ENCODE measurements at places on chromosomes 4 and X. TPM values are rescaled to one million over a fixed set of nuclear protein-coding genes. Genes with fewer than 3 reads are reported as not detected.

ASB9 gene
- total RNA-seq, result 4.4 TPM

GRCh38 chr4:80409809-80410208 is 74.3 kb downstream of the CFAP299 start:
- H3K36me3 ChIP-seq, result no peaks in the 10 kb centered on the region
- no peak overlapping the region for H3K27ac ChIP-seq
- H3K4me1 ChIP-seq, result no peaks in the 10 kb centered on the region

- H3K4me3 ChIP-seq, result no peak overlapping the region
- no peak for DNase-seq
- no peak overlapping the region for H3K27ac ChIP-seq
- no peaks in the 10 kb centered on the region for H3K4me1 ChIP-seq
- H3K27me3 ChIP-seq, result no peaks in the 10 kb centered on the region
- H3K36me3 ChIP-seq, result no peaks in the 10 kb centered on the region
These were observed 316.6 kb upstream of the BOD1L1 start for GRCh38 chr4:13944095-13944511.

GRCh38 chr4:23856630-23857029 is 33.2 kb downstream of the PPARGC1A start:
- H3K27ac ChIP-seq, result no peak overlapping the region
- no peaks in the 10 kb centered on the region for H3K36me3 ChIP-seq
- peak; percentile 76 for DNase-seq
- peaks cover 3% of the 10 kb centered on the region for H3K4me1 ChIP-seq
- H3K27me3 ChIP-seq, result no peaks in the 10 kb centered on the region
- no peak overlapping the region for H3K4me3 ChIP-seq

DNA sequence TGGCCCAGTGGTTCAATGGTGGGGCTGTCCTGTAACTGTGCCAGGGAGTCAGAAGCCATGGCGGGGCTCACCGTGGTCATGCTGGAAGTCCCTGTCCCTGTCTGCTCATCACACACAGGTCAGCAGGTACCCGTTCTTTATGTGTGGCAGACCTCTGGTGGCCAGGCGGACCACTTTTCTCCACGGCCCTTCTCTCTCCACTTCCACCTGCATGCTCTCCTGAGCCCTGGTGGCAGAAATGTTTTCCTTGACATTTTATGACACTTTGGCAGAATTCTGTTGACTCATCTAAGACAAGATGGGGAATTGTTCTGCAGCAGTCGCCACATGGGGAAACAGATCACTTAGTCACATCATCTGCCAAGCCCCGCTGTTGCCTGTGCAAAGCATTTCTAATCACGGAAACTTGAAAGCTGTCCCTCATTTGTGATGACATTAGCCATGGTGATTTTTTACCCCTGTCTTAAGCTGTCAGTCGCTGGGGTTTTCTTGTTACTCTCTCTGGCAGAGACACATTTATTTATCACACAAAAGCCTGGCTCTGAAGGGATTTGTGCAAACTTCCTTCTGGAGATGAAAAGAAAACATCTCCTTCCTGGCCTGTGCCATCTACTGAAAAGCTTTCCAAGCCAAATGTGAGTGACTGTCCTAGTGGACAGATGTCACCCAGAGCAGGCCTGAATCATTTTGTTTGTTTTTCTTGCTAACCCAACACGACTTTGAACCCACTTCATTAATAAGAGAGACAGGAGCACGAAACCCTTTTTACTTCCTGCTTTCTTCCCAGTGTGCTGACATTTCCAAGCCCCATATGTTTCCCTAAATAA is 38.8 kb upstream of the STIM2 start:
- no peak overlapping the region for H3K27ac ChIP-seq
- H3K4me1 ChIP-seq, result peaks cover 11% of the 10 kb centered on the region
- no peaks in the 10 kb centered on the region for H3K27me3 ChIP-seq
- no peaks in the 10 kb centered on the region for H3K36me3 ChIP-seq
- H3K4me3 ChIP-seq, result no peak overlapping the region

Measured in upper lobe of right lung (tissue), 1 donor.